ENCODE measurements at places on chromosomes 16 and 17.
A peak's percentile ranks its signal among the peaks of the same experiment; 100 is the strongest.

- no peak for DNase-seq
Measured at GRCh38 chr17:57645950-57646665, 99.0 kb downstream of the CCDC182 start.

- no peak for DNase-seq
Measured at GRCh38 chr17:15231851-15232516, 33.1 kb downstream of the PMP22 start.

DNA sequence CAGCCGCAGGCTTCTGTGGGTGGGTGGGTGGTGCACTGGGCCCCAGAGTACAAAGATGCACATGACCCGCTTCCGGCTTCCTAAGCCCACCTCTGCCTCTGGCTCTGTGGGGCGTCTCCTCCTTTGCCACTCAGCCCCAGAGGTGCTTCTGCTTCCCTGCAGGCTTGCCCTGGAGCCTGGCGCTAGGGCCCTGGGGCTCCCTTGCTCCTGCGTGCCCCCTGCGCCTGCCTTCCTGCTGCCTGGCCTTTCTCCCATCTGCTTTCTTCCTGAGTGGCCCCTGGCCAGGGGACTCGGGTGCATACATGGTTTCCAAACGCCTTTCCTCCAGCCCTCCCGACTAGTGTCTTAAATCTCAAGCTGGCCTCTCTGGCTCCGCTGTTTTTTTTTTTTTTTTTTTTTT, 3.4 kb downstream of the WWOX start:
- DNase-seq = no peak

DNA sequence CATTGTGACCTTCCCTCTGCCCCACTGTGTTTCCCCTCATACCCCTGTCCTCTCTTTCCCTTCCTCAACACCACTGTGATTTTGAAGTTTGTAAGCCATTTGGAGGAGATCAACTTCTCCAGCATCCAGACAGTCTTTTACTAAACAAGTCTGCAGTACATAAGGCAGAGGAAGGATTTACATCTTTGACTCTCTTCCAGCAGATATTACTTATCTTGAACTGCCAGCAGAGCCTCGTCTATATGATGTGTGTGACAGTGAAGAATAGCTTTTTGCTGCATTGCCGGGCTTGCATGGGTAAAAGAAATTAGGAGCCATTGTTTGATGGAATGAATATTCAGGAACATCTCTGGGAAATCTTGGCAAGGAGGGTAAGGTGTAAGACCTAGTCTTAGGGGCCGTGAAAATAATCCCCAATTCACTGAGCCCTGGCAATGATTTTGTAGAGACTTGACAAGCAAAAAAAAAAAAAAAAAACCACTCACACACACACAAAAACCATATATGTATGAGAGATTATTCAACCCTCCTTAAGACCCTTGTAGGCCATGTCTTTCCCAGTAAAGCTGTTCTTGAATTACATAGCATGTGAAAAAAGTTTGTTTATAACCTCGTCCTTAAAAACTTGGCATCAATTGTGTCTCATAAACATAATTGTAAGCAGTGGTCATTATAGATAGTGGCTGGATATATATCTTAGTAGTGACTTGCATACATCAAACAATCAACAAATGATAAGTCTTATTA, 903.9 kb downstream of the CDH11 start:
- no peak for DNase-seq

DNA sequence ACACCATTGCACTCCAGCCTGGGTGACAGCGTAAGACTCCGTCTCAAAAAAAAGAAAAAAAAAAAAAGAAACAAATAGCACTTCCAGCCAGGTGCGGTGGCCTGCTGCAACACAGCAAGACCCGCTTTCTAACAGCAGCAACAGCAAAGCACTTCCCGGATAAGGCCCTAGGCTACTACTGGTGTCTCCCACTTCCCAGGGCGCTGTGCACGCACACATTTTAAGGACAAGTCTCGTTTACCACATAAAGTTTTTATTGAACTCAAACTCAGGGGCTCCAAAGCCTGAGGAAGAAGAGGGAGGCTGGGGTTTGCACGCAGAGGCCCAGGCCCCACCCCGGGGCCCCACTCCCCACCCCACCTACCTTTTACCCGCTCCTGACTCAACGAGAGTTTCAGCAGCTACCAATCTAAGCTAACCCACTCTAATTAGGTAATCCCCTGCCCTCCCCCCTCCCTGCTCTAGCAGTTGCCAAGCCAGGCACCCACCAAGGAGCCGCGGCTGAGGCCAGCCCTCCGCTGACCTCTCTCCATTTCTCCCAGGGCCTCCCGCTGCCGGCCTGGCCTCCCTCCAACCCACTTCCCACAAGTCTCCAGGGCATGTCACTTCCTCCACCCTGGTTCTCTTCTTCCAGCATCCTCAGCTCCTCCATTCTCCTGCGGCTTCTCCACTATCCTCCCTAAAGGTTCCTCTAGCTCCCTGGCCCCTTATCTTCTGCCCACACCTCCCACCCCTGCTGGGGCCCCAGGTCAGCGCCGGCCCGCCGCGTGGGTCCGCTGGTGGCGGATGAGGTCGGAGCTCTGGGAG, 2.4 kb downstream of the ZNF768 start:
- no peak for DNase-seq

GRCh38 chr17:17900615-17901520, 64.1 kb upstream of the SREBF1 start:
- DNase-seq = peak; percentile 86

DNA sequence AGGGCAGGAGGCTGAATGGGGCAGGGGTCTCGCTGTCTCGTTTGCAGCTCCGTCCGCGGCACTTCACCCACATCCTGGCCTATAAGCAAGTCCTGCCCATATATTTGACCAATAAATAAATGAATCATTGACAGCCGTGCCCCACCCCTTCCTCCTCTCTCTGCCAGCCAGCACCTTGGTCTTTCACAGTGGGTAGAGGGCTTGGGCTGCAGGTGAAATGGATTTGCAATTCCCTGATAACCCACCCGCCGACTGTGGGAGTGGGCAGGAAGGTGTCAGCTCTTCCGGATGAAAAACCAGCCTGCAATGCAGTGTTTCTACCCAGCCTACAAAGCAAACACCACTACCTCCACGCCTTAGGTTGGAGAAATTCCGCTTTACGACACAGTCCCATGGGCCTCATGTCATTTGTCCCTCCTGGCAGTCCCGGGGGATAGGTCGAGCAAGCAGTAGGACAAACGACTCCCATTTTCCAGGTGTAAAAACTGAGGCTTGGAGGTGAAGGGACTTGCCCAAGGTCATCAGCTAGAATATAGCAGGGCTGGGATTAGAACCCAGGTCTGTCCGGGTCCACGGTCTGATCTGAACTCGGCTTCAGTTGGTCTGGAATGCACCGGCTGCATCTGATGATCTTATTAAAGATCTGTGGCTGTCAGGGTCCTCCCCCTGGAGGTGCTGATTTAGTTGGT, 79.0 kb downstream of the ABCC1 start:
- DNase-seq = no peak

GRCh38 chr17:36118477-36119353, 15.1 kb downstream of the CCL4 start:
- no peak for DNase-seq

DNA sequence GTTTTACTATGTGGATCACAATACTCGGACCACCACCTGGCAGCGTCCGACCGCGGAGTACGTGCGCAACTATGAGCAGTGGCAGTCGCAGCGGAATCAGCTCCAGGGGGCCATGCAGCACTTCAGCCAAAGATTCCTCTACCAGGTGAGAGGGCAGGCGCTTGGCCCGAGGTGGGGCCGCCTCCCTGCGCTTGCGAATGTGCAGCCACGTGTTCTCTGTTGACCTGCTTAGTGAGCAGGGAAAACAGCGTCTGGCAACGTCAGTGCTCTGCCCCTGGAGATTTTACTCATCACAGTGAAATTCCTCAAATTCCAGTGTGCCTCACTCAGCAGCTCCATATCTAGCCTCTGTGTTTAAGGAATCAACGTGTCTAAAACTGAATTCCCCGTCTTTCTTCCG, 33.4 kb upstream of the CLEC18A start:
- DNase-seq = no peak

GRCh38 chr17:43547189-43547550, 1.0 kb upstream of the ETV4 start:
- no peak for DNase-seq

DNA sequence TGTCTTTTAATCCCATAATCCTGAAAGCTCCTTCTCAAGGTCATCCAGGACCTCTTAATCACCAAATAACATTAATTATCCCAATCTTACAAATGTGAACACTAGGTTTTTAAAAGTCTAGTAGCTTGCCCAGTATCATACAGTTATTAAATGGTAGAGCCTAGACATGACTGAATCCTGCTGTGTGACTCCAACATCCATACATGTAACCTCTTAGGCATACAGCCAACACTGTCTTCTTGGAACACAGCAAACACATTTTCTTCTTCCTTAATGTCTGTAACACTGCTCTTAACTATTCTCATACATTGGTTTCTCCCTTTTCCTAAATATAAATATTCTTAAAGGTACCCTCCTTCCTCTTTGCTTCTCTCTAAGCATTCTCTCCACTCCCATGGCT, 13.7 kb downstream of the BRIP1 start:
- no peak for DNase-seq

GRCh38 chr17:59289981-59290301, 41.5 kb upstream of the YPEL2 start:
- no peak for DNase-seq

- DNase-seq = no peak
Measured at GRCh38 chr17:50905460-50905803, 39.3 kb upstream of the TOB1 start.

- no peak for DNase-seq
Measured at GRCh38 chr17:10657879-10658278, 770 bp upstream of the MYH3 start.

DNA sequence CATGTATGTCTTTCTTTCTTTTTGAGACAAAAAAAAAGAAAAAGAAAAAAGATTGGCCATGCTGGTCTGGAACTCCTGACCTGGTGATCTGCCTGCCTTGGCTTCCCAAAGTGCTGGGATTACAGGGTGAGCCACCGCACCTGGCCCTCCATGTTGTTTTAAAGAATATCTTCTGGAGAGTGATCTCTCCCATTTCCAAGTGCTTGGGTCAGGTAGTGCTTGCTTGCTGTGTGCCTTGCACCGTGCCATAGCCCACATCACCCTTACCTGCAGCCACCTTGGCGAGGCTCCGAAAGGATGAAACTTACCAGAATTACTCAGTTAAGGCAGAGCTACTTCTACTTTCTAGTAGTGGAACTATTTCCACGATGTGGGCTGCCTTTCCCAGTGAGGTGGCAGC, 19.0 kb upstream of the KDM6B start:
- DNase-seq = no peak

DNA sequence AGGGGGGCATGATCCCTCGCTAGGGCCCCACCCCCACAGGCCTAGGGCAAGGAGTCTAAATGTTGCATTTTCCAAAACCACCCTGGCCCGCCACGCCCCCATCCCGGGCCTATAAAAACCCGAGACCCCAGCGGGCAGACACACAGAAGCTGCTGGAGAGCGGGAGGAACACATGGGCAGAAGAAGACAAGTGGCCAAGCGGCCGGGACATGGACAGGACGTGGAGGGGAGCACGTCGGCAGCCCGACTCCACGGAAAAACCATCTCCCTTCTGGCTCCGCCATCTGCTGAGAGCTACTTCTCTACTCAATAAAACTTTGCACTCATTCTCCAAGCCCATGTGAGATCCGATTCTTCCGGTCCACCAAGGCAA, 34.1 kb upstream of the ENPP7 start:
- no peak for DNase-seq

DNA sequence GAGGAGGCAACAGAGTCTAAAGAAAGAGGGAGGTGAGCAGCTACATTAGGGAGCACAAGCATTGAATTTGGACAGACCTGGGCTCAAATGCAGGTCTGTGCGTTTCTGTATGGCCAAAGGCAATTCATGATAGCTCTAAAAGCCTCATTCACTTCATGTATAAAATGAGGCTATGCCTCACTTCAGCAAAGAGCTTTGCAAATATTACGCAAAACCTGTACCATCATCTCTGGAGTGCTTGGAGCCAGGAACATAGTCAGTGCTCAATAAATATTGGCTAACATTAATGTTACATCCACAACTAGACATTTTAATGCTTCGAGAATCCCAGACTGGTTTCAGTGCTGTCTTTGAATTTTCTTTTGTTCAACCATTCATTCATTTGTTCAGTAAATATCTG, 254.7 kb upstream of the CDH11 start:
- DNase-seq = no peak

DNA sequence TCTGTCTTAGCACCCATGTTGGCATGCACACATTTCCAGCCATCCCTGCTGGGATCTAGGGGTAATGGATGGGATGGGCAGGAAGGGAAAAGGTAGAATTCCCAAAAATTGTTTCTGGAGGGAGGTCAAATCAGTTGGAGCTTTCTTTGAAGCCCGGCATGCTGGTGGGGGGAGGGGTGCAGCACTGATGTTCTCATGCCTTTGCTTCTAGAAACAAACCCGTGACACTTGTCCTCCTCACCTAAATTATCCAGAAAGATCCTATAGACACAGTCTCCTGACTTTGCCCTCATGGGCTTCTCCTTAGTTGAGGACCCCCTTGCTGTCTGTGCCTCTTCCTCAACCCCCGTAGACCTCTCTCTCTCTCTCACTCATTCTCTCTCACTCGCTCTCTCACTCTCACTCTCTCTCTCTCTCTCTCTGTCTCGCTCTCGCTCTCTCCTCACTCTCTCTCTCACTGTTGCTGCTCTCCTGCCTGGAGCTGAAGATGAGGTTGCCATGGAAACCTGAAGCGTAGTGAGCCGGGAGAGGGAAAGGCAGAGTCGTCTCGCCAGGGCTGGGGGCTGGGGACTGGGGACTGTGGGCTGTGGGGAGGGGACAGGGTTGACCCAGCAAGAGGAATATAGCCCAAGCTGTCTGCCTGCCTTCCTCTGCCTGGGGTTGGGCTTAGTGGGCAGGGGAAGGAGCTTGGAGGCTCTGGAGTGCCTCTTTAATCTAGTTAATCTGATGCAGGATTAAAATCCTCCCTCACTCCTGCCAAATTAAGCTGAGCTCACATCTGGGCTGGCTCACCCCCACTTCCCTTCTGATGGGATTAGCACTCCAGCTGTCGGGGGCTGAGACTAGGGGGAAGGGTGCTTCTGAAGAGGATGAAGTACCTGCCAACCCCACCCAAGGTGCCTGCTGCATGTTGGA, 16.1 kb downstream of the LASP1 start:
- no peak for DNase-seq

DNA sequence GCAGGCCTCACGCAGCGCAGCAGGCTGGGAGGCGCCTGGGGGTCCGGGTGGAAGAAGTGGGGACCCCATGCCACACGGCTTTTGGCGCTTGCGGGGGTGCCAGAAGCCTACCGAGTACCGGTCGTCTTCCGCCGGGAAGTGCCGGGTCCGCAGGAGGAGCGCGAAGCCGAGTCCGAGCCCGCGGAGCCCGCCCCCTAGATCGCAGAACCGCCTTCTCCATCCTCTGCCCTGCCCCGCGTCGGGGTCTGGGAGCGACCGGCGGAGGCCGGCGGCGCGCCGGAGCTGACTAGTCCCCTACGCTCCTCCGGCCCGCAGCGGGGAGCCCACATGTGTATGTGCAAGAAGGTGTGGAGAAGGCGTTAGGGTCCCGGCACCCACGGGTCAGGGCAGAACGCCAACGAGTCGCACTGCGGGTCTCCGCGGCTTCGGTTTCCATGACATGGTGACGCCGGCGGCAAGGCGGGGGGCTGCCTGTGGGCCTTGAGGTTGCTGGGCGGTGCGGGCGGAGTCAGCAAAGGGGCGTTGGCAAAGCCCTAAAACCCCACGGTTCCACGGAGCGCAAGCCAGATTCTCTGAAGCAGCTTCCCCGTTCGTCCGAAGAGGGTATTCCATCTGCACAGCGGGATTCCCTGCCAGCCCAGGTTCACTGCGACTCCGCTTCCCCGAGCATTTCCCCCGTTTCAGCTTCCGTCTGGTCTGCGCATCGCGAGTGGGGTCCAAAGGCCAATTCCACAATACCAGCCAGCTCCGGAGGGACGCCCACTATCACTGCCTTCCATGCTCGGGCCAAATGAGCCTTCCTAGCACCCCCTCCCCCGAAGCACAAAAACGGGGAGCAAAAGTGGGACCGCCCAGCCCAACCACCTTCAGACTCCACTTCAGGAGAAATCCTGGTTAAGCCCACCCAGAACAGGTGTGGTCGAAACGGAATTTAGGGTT, 2.3 kb upstream of the LHX1 start:
- DNase-seq = no peak
